ENCODE measurements at places on chromosomes 1 and 21. TPM values are rescaled to one million over a fixed set of nuclear protein-coding genes. Genes with fewer than 3 reads are reported as not detected.

DNA sequence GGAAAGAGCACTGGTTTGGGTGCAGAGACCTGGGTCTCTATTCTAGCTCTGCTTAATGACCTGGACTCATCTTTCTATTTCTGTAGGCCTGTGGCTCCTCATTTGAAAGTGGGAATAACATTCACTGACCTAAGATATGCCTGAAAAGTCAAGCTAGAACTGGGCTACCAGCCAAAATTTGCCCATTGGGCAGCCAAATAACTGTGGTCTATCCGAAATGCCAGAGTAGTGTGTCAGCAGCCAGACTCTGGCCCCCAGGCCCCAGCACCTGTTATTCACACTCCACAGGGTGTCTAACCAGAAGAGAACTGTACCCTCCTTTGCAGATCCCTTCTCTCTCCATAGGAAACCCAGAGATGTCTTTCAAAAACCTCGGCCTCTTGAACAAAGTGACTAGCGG is 12.6 kb downstream of the DAB1 start:
- no peaks in the 10 kb centered on the region for H3K36me3 ChIP-seq
- no peak overlapping the region for H3K4me3 ChIP-seq
- no peaks in the 10 kb centered on the region for H3K27me3 ChIP-seq
- H3K4me1 ChIP-seq, result no peaks in the 10 kb centered on the region
- DNase-seq, result no peak
- H3K27ac ChIP-seq, result no peak overlapping the region

The GPA33 gene
- not detected for total RNA-seq

The ZNF683 gene
- total RNA-seq, result not detected

GRCh38 chr21:45300786-45301520 is 13.3 kb upstream of the POFUT2 start:
- DNase-seq, result no peak
- no peaks in the 10 kb centered on the region for H3K27me3 ChIP-seq
- peaks cover 9% of the 10 kb centered on the region for H3K4me1 ChIP-seq
- no peaks in the 10 kb centered on the region for H3K36me3 ChIP-seq

- peak overlapping the region; percentile 100 for H3K27ac ChIP-seq
- H3K36me3 ChIP-seq, result no peaks in the 10 kb centered on the region
- H3K4me3 ChIP-seq, result peak overlapping the region; percentile 83
These were observed 746 bp downstream of the DYRK1A start for GRCh38 chr21:37367336-37367702.

DNA sequence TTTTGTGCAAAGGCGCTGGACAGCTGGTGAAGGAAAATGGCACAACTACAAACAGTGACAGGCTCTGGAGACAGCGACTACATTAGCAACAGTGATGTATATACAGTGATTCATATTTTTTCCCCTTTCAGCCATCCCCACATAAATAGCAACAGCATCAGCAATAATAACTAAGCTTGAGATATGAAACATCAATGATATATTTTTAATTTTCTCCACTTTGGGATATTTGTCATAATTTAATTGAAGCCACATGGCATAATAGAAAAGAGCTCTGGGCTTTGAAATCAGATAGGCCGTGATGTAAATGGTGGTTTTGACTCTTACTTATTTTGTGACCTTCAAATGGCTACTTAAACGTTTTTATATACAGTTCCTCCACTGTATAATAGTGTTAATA is 764.3 kb upstream of the PRMT6 start:
- no peaks in the 10 kb centered on the region for H3K36me3 ChIP-seq
- no peak for DNase-seq
- no peak overlapping the region for H3K27ac ChIP-seq
- no peaks in the 10 kb centered on the region for H3K27me3 ChIP-seq

The PLA2G2A gene
- 19.3 TPM for total RNA-seq

GRCh38 chr1:41819069-41819468 is 99.7 kb downstream of the HIVEP3 start:
- H3K4me3 ChIP-seq, result no peak overlapping the region
- no peak overlapping the region for H3K27ac ChIP-seq
- DNase-seq, result no peak
- no peaks in the 10 kb centered on the region for H3K36me3 ChIP-seq
- H3K4me1 ChIP-seq, result peaks cover 19% of the 10 kb centered on the region

The PRKAB2 gene
- total RNA-seq, result 83.3 TPM

The FOXO6 gene
- total RNA-seq, result 1.4 TPM

DNA sequence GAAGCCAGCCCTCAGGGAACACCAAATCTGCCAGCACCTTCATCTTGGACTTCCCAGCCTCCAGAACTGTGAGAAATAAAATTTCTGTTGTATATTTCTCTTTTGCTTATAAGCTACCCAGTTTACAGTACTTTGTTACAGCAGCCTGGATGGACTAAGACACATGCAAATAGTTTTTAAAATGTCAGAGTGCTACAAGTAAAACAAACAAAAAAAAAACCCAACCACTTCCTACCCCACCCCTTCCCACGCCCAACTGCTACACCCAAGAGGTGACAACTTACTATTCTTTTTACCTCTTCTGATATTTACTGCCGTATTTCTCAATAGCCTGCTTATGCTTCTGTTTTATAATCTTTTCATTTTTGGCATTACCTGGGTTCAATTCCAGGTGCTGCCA is 8.6 kb upstream of the SPSB1 start:
- DNase-seq, result no peak
- H3K4me3 ChIP-seq, result no peak overlapping the region
- H3K4me1 ChIP-seq, result peaks cover 8% of the 10 kb centered on the region
- H3K27me3 ChIP-seq, result no peaks in the 10 kb centered on the region
- H3K27ac ChIP-seq, result no peak overlapping the region

The S100A13 gene
- 156 TPM for total RNA-seq

The AMY1C gene
- total RNA-seq, result not detected

The SPATA46 gene
- total RNA-seq, result not detected

- no peaks in the 10 kb centered on the region for H3K27me3 ChIP-seq
- no peak for DNase-seq
- no peak overlapping the region for H3K27ac ChIP-seq
- H3K4me3 ChIP-seq, result no peak overlapping the region
These were observed 6.3 kb upstream of the VPS26C start for GRCh38 chr21:37273440-37273839.

DNA sequence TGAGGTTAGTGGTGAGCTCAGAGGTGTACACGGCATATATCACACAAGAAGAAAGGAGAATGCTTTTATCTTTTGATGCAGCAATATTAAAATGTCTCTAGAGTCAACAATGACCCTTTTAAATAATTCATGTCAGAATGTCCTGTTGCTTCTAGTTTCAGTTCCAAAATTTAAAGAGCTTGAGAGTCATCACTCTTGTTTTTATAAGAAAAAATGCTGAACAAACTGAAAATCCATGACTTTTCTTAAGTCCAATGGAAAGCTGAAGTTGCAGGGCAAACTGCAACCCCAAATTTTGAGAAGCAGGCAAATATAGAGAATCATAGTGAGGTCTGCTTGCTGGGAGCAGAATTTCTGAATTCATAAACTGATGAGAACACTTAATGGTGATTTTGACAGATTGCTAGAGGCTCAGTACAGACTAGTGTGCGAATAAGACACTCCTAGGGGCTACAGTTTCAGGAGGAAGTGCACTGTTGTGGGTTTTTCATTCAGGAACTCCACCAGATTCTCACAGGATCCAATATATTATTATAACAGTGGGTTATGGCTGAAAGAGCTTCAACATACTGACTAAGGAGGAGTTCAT is 135.1 kb downstream of the CLIC6 start:
- no peaks in the 10 kb centered on the region for H3K27me3 ChIP-seq
- peak overlapping the region; percentile 64 for H3K27ac ChIP-seq
- DNase-seq, result no peak
- no peak overlapping the region for H3K4me3 ChIP-seq
- peaks cover 36% of the 10 kb centered on the region for H3K4me1 ChIP-seq
- no peaks in the 10 kb centered on the region for H3K36me3 ChIP-seq
